NCI-H2081 (cell line): ENCODE measurements at places on chromosomes 12 and 14.

DNA sequence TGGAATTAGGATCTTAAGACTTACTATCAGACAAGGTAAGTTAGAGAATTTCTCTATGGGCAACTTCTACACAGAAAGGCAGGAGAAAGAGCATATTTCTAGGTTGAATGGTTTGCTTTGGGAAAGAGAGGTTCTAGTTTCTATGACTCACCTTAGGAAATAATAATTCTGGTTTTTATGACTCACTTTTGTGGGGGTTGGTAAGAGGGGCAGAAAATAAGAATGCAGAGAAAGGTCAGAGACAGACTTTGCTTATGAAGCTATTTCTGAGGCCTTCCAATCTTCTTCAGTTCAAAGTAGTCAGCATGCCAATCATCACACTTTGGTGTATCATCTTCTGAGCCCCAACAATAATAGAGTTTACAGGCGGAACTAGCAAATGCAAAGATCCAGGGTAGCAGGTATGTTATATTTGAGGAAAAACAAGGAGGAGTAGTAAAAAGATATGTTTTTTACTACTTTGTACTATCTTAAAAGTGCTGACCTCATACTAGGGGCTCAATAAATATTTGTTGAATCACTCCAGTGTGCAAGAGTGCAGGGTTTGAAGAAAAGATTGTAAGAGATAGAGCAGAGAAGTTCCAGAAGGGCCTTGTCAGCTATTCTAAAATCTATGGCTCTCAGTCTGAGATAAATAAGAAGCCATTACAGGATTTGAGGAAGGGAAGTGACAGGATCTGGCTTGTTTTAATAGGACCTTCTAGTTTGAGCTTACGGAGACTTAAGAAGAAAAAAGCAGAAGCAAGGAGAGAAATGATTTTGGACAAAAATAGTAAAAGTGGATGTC, 56.7 kb upstream of the LRFN5 start:
- no peak for DNase-seq

- DNase-seq = peak; percentile 98
Observed at GRCh38 chr12:132887513-132888351, at the start of gene CHFR. CHFR (minus strand) TSS chr12:132887605; CDS start chr12:132887328, 277 bp downstream.

- no peak for DNase-seq
Observed at GRCh38 chr12:843609-844008, 91.2 kb downstream of the WNK1 start.

- DNase-seq = no peak
Observed at GRCh38 chr12:1319212-1319611, 275.2 kb downstream of the FBXL14 start.

DNA sequence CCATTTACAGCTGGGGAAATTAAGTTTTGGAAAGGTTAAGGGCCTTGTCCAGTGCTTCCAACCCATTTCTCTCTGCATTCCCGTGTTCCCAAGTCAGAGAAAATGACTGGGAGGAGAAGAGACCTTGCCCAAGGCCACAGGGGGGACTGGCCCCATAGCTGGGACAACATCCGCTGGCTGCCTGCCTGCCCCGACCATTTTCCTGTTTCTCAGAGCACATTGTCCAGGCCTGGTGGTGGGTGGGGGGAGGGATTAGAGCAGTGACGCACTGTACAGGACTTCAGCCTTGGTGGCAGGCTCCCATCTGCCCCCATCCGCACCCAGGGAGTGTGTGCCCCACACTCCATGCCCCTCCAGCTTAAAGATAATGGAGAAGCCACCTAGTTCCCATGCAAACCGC, 27.7 kb downstream of the DIO3 start:
- DNase-seq = no peak

DNA sequence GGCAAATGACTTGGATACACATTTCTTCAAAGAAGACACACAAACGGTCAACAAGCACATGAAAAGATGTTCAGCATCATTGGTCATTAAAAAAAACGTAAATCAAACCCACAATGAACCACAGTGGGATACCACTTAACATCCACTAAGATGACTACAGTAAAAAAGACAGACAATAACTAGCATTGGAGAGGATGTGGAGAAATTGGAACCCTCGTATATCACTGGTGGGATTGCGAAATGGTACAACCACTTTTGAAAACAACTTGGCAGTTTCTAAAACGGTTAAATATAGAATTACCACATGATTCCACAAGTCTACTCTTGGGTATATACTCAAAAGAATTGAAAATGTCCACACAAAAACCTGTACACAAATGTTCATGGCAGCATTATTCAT, 25.2 kb upstream of the PPFIBP1 start:
- DNase-seq = peak; percentile 14

DNA sequence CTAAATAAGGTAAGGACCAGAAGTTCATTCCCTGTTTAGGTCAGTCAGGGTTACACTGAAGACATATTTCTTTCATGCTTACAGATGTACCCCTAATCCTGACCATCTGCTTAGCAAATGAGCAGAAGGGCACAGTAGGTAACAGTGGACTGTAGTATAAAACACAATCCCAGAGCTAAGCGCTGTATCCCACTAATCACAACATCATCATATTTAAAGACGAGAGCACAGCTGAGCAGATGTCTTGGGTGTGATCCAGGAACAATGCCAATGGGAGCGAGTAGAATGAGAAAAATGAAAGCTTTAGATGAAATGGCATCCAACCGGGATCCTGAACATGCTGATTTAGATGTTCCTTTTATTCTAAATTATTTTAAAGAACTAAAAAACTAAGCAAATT, 213.4 kb downstream of the CCER1 start:
- DNase-seq = no peak

DNA sequence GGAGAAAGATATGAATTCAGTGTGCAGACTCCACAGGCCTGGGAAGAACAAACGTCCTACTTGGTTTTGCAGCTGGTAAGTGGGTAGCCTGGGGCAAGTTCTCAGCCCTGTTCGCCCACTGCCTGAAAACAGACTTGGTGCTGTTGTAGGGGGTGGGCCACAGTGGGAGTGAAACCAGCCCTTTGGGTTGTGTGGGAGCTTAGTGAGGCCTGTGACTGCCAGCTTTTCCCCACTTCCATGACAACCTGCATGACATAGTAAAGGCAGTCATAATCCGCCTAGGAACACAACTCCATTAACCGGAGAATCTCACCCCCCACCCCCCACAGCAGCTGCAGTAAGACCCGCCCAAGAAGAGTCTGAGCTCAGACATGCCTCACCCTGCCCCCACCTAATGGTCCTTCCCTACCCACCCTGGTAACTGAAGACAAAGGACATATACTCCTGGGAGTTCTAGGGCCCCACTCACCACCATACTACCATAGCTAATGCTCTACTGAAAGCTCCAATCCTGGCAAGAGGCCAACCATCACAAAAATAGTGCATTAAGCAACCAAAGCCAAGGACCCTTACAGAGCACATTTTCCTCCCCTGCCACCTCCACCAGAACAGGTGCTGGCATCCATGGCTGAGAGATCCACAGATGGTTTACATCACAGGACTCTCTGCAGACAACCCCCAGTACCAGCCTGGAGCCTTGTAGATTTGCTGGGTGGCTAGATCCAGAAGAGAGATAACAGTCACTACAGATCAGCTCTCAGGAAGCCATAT, 39.8 kb upstream of the LMNTD1 start:
- DNase-seq = no peak

DNA sequence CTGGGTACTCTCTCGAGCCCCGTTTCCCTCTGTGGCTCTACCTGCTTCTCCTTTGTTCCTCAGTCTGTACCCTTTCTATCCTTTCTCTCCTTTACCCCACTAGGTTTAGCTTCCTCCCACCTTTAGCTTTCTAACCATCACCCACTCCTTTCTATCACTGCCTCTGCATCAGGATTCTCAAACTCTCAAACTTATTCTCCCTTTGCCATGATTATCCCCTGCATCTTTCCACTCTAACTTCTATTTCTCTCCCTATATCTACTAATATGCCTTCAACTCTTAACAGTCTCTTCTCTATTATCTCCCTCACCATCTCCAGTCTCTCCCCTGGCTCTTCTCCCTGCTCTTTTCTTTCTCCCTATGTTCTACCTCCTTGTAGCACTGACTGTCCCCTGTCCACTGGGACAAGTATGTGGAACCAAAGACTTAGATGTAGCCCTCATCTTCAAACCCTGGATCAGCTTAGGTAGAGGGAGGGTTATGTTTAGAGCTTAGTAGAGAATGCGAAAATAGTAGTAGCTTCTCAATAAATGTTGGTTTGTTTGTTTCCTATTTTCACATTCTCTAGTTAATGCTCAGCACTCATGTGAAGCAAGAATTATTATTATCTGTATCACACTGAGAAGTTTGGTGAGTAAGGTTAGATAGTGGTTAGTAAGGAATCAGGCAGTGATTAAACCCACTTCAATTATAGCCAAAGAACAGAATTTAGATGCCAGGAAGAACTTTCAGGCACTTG, 3.4 kb downstream of the GDF11 start:
- no peak for DNase-seq

- DNase-seq = no peak
Observed at GRCh38 chr12:104683831-104684503, 227.2 kb downstream of the CHST11 start.

DNA sequence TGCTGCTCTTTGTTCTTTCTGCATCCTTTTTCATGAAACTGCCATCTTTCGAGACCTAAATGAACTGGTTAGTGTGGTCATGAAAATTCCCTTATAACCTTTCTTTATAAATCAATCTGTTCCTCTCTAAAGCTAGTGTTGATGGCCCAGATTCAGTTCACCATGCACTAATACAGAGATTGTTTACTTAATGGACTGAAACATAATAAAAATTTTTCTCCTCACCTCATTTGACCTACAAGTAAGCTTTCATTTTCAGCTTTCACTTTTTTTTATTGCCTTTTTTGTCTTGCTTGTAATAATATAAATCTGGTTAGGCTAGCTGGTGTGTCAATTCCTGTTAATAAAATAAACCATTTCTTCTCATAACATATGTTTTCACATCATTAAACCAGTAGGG, 183.8 kb downstream of the CCDC59 start:
- peak; percentile 85 for DNase-seq

GRCh38 chr14:68668028-68668427, 124.8 kb downstream of the ZFP36L1 start:
- DNase-seq = no peak

DNA sequence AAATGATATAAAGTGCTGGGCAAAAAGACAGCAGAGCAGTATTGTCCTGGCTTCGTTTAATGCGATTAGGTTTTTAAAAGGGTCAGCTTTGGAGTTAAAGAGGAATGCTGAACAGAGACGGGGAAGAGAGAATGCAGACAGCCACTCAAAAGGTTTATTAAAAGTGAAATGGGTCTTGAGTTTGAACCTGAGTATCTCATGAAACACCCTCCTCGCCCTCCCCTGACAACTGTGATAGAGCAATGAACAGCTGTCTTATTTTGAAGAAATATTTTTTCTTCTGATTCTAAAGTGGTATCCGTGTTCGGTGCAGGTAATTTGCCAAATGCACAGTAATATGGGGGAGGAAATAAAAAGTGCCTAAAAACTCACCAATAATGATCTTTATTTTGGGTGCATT, 73.6 kb downstream of the RBM19 start:
- no peak for DNase-seq

DNA sequence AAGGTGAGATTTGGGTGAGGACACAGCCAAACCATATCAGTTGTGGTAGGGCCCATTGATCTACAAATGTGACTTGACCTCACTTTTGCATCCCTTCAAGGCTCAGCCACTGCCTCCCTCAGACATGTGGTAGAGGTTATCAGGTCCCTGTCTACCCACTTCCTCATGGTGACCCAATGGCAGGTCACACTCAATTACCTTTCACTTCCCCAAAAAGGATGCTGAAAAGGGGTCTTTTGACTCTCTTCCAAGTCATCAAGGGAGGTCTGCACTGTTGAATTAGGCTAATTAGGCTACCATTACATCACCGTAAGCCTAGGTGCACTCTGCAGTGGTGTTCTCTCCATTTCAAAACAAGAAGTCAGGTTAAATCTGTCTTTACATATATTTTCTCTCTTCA, 22.6 kb upstream of the DRAM1 start:
- DNase-seq = no peak

- DNase-seq = peak; percentile 71
Observed at GRCh38 chr12:23810329-23810902, 139.1 kb downstream of the SOX5 start.

GRCh38 chr12:124633365-124634362, 66.3 kb upstream of the NCOR2 start:
- DNase-seq = no peak

DNA sequence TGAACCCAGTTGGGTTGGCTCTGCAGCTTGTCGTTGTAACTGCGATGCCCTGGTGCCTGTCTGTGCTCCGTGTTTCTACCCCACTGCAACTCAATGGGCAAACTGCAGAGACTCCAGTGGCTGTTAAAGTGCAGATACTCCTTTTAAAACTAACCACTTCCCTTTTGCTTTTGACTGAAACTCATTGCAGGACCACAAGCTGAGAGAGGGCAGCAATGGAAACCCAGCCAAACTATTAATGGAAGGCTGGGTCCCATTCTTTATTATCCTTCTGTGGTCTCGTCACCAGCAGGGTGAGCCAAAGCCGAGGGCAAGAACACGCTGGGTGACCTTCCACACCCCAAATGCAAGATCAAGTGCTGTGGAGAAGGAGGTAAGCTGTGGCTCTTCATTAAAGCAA, 910.4 kb downstream of the VRK1 start:
- DNase-seq = no peak
